AG09309 (cell line): ENCODE measurements at places on chromosomes 2 and 18.

DNA sequence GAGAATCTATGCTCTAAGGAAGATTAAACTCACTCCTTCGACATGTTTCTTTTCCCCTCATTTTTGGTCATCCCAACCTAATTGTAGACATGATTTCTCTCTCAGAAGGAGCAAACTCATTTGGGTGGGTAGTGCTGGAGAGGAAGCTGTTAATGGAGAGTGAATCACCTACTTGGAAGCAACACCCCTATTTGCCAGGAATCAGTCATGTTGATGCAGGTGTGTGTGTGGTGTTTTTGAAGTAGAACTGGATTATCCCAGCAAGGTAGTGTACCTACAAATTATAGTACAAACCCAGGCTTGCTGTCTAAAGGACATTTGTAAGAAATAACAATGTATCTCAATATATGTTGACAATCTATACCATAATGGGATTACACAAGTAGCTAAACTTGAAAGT lies 186.4 kb downstream of the EPHA4 start:
- no peak for DNase-seq

- DNase-seq, result no peak
Observed at GRCh38 chr2:215915441-215915840, 97.9 kb downstream of the MREG start.

- DNase-seq, result no peak
Observed at GRCh38 chr2:68753318-68753717, 18.7 kb downstream of the ARHGAP25 start.

GRCh38 chr2:176131848-176132158 lies 2.3 kb downstream of the HOXD8 start:
- no peak for DNase-seq
